Body of pancreas (tissue), 4 donors: ENCODE measurements at places on chromosomes 2 and 18.

GRCh38 chr2:129801575-129801974 lies 177.9 kb upstream of the RAB6C start:
- no peak for DNase-seq
- no peaks in the 10 kb centered on the region for H3K4me1 ChIP-seq
- no peak overlapping the region for H3K27ac ChIP-seq
- H3K4me3 ChIP-seq, result no peak overlapping the region

- no peaks in the 10 kb centered on the region for H3K27me3 ChIP-seq
- H3K27ac ChIP-seq, result no peak overlapping the region
- H3K36me3 ChIP-seq, result no peaks in the 10 kb centered on the region
Measured at GRCh38 chr2:100130595-100131391, 11.6 kb downstream of the AFF3 start.

DNA sequence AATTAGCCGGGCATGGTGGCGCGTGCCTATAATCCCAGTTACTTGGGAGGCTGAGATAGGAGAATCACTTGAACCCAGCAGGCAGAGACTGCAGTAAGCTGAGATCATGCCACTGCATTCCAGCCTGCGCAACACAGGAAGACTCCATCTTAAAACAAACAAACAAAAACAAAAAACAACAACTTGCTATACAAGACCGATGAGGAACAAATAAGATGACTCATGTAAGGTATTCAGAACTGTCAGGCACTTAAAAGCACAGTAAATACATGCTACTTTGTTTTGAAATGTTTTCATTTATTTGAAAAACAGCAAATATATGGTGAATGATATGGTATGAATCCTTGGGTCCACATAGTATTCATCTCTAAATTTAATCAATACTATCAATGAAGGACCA lies 66.7 kb downstream of the TRIP12 start:
- DNase-seq, result no peak
- H3K27me3 ChIP-seq, result no peaks in the 10 kb centered on the region
- H3K36me3 ChIP-seq, result no peaks in the 10 kb centered on the region
- H3K4me1 ChIP-seq, result no peaks in the 10 kb centered on the region
- no peak overlapping the region for H3K4me3 ChIP-seq

DNA sequence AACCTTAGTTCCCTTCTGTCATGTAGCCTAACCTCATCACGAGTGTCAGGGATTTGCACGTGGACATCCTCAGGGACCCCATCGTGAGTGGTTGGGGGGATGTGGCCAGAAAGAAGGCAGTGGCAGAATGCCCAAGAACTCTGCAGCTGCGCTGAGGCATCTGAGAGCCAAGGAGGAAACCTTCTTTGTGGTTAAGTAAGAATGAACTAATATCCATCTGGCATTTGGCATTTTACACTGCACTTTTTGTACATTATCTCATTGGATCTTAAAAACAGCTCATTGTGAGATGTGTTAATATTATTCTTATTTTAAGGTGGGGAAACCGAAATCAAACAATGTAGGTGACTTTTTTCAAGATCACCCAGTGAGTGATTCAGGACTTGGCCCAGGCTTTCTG lies 32.6 kb upstream of the APCDD1 start:
- no peak overlapping the region for H3K4me3 ChIP-seq
- H3K4me1 ChIP-seq, result no peaks in the 10 kb centered on the region
- H3K36me3 ChIP-seq, result no peaks in the 10 kb centered on the region
- H3K27ac ChIP-seq, result no peak overlapping the region

GRCh38 chr18:48740068-48740440 lies 201.2 kb downstream of the CTIF start:
- no peak overlapping the region for H3K4me3 ChIP-seq
- H3K27me3 ChIP-seq, result no peaks in the 10 kb centered on the region
- DNase-seq, result no peak
- H3K36me3 ChIP-seq, result no peaks in the 10 kb centered on the region
